ENCODE measurements at places on chromosomes 7 and 10. TPM values are rescaled to one million over a fixed set of nuclear protein-coding genes. Genes with fewer than 3 reads are reported as not detected.

DNA sequence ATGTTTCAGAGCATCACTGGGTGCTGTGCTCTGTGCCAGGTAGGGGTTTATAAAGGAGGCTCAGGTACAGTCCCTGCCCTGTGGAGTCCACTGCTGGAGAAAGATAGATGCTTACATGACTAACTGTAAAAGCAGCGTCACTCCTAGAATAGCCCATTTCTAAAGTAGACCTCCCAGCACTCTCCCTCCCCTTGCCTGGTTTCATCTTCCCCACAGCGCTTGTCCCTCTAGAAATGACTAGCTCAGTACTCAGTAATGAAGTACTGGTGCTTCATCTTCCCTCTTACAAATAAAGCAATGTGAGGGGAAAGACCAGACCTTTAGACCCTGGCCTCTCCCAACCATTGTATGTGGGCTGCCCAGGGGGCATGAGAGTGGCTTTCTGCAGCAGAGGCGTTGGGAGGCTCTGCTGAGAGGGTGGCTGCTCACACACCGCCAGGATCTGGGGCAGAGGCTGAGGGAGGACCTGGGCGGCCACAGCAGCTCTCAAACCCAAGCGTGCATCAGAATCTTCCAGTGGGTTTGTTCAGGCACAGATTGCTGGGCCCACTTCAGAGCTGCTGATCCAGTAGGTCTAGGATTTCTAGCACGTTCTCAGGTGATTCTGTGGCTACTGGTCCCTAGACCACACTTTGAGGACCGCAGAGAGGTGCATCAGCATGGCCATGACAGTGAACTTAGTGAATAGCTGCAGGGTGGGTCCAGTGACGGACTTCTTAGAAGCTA, 110.3 kb upstream of the ANLN start:
- DNase-seq, result no peak

DNA sequence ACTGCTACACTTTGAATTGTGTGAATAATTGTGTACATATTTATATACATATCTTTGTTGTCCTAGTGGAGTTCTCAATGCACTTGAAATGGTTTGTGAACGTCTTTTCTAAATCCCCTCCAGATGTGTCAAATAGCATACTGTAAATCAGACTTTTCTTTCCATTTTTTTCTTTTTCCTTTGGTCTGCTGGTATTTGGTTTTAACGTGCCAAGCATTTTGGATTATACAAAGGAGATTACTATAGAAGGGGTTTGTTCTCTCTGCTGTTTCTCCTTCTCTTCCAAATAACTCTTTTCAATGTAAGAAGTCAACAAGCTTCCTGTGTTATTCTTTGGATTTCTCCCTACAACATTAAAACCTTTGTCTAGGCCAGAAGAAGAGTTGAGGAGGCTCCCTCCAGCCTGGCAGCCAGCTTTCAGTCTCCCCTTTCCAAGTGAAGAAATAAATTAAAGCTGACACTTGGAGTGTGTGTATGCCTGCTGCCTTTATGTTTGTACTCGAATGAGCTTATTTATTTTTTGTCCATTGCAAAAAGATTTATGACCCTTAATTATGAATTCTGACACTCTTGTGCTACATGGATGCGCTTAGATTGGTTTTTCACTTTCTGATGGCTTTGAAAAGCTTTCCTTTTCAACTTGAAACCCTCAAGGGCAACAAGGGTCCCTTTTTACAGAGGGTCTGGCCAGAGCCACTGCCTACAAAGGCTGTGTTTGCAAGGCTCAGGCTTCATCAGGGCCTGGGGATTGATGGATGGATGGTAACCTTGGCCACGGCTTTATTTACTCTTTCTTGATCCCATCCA, 107.8 kb downstream of the RAB18 start:
- DNase-seq, result no peak

- no peak for DNase-seq
Observed at GRCh38 chr10:91289305-91289704, 68.8 kb downstream of the PCGF5 start.

- DNase-seq, result no peak
Observed at GRCh38 chr7:91892099-91892705, 11.7 kb upstream of the MTERF1 start.

Gene CHN2
- total RNA-seq, result 14.4 TPM

GRCh38 chr10:24737001-24737400, 13.3 kb upstream of the ARHGAP21 start:
- DNase-seq, result no peak

DNA sequence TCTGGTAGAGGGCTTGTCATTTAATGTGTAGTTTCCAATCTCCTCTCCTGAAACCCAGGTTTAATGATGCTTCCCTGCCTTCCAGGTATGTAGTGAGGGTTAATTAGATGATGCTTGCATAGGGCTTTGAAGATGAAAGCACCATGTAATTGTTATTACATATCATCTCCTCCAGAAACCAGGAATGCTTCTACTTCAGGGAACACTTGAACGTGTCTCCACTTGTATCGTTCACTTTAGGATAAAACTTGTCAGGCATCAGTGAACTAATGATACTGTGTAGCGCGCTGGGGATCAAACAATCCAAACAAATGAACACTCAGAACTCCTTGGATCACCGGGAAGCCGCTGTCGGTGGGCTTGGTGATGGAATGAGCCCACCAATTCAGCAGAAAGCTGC, 260.9 kb upstream of the FZD8 start:
- DNase-seq, result no peak

- DNase-seq, result no peak
Observed at GRCh38 chr7:40299097-40299496, 164.3 kb downstream of the SUGCT start.

Gene COX19
- total RNA-seq, result 9.4 TPM

Gene SPAG6
- total RNA-seq, result not detected

DNA sequence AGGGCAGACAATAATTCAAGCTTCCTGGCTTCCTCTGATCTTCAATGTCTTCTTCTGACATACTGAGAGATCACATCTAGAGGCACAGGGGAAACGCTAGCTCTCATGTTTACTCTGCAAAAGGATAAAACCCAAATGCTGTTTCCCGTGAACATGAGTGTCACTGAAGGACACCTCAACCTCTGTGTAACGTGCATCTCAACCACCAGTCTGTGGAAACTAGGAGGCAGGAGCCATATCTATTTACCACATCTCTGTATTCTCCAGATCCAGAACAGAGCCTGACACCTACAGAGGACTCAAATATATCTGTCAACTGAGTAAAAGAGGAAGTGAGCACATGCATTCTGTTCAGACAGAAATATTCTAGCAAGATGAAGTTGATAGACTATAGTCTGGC, 140.3 kb upstream of the TARP start:
- no peak for DNase-seq

Gene COL13A1
- total RNA-seq, result 13.5 TPM

Gene MNX1
- 0.93 TPM for total RNA-seq

DNA sequence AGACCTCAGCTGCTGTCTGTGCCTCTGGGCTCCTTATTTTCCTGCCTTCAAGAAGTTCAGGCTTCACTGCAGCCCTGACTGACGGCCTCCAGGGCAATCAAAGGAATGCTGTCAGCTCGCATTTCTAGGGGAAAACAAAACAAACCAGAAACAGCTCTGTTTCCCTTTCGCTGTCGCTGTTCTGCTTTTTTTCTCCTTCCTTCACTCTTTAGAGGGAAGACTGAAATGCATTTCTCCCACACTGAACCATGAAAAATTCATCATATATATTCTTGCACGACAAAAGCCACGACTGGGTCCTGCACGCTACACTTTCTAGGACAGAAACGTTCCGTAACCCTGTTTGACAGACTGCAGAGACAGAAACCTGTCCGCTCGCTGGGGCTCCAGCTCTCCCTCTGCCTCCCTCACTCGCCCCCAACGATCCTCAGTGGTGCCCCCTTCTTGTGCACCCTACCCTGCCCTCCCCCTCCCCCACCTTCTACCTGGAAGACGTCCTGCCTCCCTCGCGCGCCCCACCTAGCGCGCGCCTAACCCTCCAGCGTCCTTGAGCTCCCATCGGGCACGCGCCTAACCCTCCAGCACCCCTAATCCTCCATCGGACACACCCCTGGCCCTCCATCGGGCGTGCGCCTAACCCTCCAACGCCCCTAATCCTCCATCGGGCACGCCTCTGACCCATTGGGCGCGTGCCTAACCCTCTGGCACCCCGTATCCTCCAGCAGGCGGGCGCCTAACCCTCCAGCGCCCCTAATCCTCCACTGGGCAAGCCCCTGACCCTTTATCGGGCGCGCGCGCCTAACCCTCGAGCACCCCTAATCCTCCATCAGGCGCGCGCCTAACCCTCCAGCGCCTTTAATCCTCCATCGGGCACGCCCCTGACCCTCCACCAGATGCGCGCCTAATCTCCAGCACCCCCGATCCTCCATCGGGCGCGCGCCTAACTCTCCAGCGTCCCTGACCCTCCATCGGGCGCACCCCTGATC, 37.1 kb downstream of the SVOPL start:
- DNase-seq, result peak; percentile 67

DNA sequence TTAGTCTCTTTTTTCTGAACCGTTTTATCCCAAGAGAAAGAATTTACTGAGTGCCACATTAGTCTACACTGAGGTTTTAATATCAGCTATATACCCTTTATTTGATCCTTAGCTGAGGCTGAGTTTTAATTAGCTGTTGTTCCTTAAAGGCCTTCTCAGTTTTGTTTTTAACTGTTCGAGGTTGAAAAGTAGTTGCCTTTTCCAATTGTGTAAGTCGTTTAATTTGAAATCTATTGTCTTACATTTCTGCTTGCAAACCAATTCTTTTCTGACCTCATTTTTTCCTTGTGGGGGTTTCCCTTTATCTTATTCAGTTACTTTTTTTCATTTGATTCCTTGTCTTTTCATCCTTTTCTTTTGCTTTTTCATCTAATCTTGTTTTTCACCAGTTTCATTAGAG, 30.8 kb downstream of the UMAD1 start:
- no peak for DNase-seq

Gene SPRN
- total RNA-seq, result not detected

GRCh38 chr10:127880557-127880956, 12.2 kb downstream of the CLRN3 start:
- no peak for DNase-seq
